ENCODE measurements at places on chromosomes 11 and 22. TPM values are rescaled to one million over a fixed set of nuclear protein-coding genes. Genes with fewer than 3 reads are reported as not detected.

Gene CLCF1
- 17.4 TPM for total RNA-seq

DNA sequence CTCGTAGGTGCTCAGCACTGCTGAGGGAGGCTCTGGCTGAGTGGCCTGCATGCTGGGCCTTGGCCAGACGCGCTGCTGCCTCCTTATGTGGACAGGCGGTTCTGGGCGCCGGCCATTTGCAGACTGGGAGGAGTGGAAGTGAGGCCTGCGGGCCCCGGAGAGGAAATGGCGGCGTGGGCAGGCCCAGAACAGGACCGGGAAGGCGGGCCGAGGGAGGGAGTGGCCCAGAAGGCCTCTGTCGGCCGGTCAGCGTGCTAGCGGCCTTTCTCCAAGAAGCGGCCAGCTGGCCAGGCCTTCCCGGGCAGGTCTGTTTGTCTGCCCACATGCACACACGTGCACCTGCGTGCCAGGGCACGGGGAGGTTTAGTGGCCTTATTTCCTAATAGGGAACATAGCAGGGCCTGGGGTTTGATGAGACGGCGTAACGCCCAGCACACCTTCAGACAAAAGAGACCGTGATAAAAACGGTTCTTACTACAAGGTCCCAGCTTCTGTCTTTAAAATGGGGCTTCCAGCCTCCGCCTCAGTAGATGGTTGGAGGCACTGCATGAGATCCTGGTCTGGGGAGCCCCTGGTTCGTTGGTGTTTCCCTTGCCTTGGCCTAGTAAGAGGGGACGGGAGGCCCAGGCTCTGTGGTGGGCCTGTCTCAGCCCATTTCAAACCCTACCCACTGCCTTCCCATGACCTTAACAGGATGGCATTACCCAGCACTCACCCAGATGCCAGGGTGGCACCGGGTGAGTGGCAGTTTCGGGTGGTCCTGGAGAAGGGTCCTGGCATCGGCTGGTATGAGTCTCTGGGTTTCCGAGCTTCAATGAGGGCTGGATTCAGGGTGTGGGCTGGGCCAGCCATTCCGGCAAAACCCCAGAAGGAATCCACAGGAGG lies 65.1 kb upstream of the PPARA start:
- DNase-seq = peak; percentile 92
- H3K27me3 ChIP-seq = no peaks in the 10 kb centered on the region
- peaks cover 29% of the 10 kb centered on the region for H3K36me3 ChIP-seq
- peaks cover 70% of the 10 kb centered on the region for H3K4me1 ChIP-seq
- peak overlapping the region; percentile 91 for H3K27ac ChIP-seq

DNA sequence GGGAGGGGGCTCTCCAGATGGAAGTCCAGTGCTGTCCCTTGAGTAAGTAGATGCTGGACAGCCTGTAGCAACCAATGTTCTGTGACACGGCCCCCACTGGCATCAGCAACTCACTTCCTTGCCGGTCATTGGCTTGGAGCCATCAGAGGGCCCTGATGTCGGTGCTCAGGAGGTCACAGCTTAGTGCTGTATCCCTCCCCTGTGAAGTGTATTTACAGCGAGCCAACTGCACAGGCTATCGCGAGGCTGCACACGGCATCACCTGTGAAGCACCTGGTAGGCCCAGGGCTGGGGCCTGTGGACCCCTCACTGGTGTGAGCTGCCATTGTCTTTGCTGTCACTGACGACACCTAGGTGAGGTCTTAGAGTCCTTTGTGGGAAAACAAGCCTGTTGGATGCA lies 13.4 kb upstream of the ACR start:
- no peak for DNase-seq
- H3K36me3 ChIP-seq = no peaks in the 10 kb centered on the region
- H3K4me1 ChIP-seq = no peaks in the 10 kb centered on the region
- no peak overlapping the region for H3K27ac ChIP-seq

GRCh38 chr11:126331286-126331685 lies 24.2 kb upstream of the ST3GAL4 start:
- no peak for DNase-seq
- no peaks in the 10 kb centered on the region for H3K27me3 ChIP-seq
- no peak overlapping the region for H3K27ac ChIP-seq
- H3K36me3 ChIP-seq = no peaks in the 10 kb centered on the region
- peaks cover 21% of the 10 kb centered on the region for H3K4me1 ChIP-seq

Gene OR2AG1
- total RNA-seq = not detected

- H3K36me3 ChIP-seq = no peaks in the 10 kb centered on the region
- DNase-seq = no peak
- H3K4me1 ChIP-seq = no peaks in the 10 kb centered on the region
- no peak overlapping the region for H3K27ac ChIP-seq
- H3K4me3 ChIP-seq = no peak overlapping the region
- H3K27me3 ChIP-seq = no peaks in the 10 kb centered on the region
Measured at GRCh38 chr11:87213444-87213843, 175.7 kb downstream of the TMEM135 start.

Measured in astrocyte (in vitro differentiated cells and primary cell).